Activated CD4-positive, alpha-beta T cell treated with anti-CD3 and anti-CD28 coated beads for 24 hours (primary cell): ENCODE measurements at places on chromosomes 1 and 21.

DNA sequence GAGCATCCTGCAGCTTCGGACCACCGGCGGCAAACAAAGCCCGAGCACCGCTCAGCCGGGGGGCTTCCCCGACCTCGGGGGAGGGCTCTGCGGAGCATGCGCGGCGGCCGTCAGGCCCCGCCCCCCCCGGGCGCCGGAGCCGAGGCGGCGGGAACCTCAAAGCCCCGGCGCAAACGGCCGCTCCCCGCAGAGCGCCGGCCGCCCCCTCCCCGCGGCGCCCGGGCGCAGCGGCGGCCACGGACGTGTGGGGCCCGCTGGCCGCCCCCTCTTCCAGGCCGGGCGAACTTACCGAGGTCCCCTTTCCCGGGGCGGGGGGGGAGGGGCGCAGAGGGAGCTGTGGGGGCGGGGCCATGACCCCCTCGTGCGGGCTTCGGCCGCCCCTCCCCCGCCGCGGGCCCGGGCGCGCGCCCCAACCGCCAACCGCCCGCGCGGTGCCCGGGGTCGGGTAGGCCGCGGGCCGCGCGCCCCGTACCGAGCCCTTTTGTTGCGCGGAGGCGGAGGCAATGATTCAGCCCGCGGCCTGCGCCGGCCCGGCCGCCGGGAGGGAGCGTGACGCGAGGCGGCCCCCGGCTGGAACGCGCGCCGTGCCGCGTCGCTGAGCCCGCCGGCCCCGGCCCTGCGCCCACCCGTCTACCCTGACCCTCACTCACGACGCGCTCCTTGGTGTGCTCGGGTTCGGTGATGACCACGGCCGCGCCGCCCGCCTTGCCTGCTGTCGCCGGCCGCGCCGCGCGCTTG, 1.7 kb downstream of the RCC2 start:
- peak; percentile 54 for DNase-seq

GRCh38 chr1:217274927-217275654, 355.8 kb downstream of the GPATCH2 start:
- DNase-seq, result no peak

- no peak for DNase-seq
Measured at GRCh38 chr1:235004276-235004675, 124.4 kb downstream of the TOMM20 start.

DNA sequence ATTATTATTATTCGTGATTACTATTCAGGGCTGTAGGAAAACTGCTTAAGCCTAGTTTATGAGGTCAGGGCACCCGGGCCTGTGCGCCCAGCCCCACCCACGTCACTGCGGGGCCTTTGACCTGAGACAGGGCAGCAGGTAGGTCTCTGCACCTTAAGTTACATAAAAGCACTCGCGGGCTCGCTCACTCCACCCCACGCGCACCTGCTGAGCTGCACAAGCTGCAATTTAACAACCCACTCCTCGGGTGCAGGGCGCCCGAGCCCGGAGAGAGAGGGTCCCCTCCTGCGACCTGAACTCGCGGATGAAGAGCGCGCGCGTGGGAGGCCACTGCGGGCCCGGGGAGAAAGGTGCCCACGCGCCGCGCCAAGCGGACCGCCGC, 477 bp downstream of the ICMT start:
- DNase-seq, result no peak

- DNase-seq, result no peak
Measured at GRCh38 chr1:245245021-245245667, 90.4 kb downstream of the KIF26B start.

DNA sequence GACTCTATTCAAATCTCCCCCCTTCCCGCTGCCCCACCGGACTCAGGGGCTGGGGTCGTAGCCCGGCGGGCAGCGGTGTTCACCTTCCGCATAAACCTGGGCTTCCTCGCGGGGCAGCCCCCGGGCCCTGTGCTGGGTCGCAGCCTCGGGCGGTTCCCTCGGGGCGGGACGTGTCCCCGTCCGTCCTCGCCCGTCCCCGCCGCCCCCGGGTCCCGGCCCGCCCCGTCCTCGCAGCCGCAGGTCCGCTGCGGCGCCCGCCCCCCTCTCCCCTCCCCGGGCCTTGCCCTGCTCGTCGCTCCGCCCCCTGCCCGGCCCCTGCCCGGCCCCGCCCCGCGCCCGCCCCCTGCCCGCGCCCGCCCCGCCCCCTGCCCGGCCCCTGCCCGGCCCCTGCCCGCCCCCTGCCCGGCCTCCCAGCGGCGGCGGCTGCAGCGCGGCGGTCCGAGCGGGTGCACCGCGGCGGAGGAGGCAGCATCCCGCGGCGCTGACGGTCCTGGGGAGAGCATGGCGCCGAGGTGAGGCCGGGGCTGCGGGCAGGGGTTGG, at the start of gene COL18A1:
Gene COL18A1 (plus strand): TSS at position 436 of the 541 bp plus-strand sequence. CDS start 66 bp downstream, at position 502.
- peak; percentile 12 for DNase-seq

- no peak for DNase-seq
Measured at GRCh38 chr1:24872061-24872850, 57.8 kb downstream of the RUNX3 start.

DNA sequence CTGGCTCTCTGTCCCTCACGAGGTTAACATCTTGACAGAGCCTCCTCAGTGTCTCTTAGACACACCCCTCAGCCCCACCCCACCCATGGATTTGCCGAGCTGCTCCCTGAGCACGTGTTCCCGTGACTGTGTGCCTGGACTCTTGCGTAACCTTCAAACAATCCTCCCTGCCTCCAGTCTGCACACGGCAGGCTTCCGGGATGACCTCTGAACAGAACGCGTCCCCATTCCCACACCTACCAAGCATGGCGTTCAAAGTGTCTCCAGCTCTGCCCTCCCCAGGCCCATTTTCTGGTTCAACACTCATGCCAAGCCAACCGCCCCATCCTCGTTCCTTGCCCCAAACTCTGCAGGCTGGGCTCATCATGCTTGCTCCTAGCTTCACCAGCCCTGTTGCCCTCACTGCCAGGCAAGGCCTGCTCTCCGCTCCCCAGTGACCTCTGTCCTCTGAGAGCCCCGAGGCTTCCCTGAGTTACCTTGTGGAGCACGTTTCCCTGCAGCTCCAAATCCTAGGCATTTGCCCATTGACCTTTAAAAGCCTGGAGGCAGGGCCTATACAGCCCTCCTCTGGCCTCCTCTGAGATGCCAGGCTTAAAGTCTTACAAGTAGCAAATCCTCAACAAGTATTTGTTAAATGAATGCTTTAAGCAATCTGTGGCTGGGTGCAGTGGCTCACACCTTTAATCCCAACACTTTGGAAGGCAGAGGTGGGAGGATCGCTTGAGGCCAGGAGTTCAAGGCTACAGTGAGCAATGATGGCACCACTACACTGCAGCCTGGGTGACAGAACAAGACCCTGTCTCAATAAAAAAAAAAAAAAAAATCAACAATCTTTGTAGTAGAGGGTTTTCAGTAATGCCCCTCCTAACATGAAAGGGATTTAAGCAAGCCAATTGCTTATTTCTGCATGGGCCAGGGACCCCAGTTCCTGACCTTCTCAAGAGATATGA, 5.0 kb downstream of the AGT start:
- DNase-seq, result no peak

- no peak for DNase-seq
Measured at GRCh38 chr1:97505816-97506215, 415.0 kb downstream of the DPYD start.

- DNase-seq, result no peak
Measured at GRCh38 chr1:205491794-205492193, 12.7 kb upstream of the CDK18 start.

GRCh38 chr1:234907940-234908405, 220.7 kb downstream of the TOMM20 start:
- DNase-seq, result no peak

DNA sequence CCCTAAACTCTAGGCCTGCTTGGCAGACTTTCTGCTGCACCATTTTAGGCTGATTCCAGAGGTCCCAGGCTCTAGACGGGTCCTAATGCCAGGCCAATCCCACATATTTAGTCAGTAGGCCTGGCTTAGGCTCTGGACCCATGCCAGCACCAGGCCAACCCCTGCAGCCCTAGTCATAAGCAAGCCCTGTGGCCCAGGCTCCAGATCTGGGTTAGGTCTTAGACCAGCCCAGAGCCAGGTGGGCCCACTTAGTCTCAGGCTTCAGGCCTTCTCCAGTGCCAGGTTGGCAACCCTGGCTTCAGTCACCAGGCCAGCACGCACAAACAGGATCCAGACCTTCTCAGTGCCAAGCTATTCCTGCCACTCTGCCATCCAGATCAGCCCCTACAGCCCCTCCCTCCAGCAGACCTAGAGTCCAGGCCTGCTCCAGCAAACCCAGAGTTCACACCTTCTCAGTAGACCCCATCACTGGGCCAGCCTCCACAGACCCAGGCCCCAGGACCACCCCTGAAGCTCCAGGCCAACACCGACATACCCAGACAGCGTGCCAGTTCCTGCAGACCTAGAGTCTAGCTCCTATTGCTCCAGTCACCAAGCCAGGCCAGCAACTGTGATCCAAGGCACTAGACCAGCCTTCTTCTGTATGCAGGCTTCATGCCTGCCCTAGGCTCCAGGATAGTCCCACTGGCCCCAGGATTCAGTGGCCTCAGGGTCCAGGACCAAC, 467.6 kb downstream of the RWDD3 start:
- no peak for DNase-seq

- no peak for DNase-seq
Measured at GRCh38 chr1:232454227-232454886, 175.6 kb downstream of the SIPA1L2 start.

DNA sequence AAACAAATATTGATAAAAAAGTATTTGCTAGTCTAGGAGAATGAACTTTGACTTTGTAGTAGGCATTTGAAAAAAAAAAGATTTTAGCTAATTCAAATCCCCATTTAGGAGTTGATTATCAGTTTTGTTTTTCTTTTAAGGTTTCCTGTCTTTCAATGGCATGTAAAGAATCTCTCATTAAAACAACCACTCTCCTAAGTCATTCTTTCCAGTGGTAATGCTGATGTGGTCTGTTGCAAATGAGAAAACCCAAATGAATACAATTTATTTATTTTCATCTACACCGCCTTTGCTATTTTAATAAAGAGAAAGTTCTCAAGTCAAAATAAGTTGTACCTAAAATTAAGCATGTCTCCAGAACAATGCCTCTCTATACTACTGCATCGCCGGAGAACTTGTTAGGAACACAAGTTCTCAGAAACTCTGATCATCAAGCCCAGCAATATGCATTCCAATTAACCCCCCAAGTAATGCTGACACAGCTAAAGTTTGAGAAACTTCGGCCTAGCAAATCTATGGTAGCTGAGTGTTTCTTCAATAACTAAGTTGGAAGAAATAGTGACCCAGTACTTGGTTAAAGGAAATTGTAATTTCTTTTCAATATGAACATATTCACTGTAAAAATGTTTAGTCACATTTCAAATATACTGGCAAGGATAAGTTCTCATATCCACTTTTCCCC, 255.1 kb downstream of the PTPRC start:
- no peak for DNase-seq

DNA sequence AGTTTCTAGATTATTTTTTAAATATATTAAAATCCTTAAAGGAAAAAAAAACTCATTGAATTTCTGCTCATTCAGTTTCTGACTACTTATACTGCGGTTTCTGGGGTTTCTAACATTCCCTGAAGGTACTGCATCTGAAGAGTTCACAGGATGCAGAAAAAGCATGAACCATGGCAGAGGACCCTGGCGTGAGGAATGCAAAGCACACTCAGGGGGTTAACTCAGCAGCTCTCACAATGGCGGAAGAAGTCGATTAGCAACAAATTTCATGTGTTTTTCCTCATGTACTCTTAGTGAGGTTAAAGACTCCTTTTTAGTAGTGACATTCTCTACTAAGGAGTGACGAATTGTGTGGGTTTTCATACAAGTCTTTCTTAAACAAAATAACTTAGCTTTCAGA, 975.6 kb downstream of the NCAM2 start:
- no peak for DNase-seq

- DNase-seq, result no peak
Measured at GRCh38 chr1:29371332-29371731, 135.0 kb downstream of the PTPRU start.

DNA sequence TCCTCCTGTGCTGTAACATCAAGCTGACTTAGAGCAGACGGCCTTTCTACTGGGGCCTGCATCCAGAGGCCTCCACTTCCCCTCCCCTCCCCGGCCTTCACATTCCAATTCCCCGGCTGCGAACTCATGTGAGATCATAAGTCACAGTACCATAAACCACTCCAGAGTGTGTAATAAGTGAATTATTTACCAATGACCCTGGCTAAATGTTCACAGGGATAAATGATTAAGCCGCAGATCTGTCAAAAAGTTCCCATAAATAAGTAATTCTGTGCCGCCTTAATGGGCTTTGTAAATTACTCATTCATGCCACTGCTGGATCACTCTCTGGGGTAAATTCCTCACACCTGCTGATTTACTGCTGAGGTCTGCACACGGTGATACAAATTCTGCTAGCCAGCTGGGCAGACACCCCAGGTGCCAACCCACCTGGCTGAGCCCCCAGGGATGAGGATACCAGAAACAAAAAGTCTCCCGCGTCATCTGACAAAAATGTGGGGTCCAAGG, 27.4 kb upstream of the KIRREL1 start:
- no peak for DNase-seq

DNA sequence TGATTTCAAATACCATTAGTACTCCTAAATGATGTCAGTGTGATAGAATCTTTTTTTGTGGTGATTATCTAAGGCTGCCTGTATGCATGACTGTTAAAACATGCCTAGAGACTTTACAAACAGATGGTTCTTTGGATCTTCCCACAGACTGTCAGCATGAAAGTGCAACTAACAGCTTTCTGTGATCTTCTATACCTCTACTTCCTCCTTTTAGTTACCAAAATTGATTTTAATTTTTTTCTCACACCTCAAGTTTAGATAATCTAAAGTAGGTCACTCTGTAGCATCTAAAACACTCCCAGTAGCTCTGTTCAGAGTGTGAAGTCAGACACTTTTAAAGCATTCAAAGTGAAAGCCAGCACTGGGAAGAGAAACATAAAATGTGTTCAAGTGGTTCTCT, 534.5 kb downstream of the PTPRC start:
- DNase-seq, result no peak

GRCh38 chr21:37742115-37742514, 174.1 kb downstream of the KCNJ6 start:
- DNase-seq, result no peak

DNA sequence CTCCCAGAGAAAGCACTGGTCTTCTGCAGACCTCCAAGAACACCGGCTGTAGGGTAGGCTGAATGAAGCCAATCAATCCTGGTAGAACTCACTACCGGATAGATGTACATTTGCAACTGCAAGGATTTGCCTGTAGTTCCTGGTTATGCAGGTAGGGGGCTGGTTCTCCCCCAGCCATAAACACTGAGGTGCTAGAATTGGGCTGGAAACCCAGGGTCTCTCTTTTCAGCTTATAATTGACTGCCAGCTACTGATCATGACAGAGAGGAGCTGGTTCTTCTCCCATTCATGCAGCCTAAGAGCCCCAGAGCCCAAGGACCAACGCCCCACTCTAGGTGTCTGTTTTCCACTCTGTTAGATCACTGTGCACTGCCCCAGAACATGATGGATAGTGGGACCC, 21.5 kb upstream of the MTARC2 start:
- no peak for DNase-seq

- no peak for DNase-seq
Measured at GRCh38 chr1:33897092-33897725, 33.3 kb downstream of the HMGB4 start.

- DNase-seq, result no peak
Measured at GRCh38 chr1:62045574-62045973, 149.1 kb upstream of the L1TD1 start.

- DNase-seq, result no peak
Measured at GRCh38 chr1:156929596-156930238, 9.3 kb downstream of the LRRC71 start.
